ENCODE measurements at places on chromosomes 1 and 21. TPM values are rescaled to one million over a fixed set of nuclear protein-coding genes. Genes with fewer than 3 reads are reported as not detected.

The FBXO28 gene
- total RNA-seq: 28.4 TPM

The SPOCD1 gene
- total RNA-seq: not detected

The MAP10 gene
- total RNA-seq: 4.5 TPM

The MIXL1 gene
- not detected for total RNA-seq

The KRTAP19-1 gene
- not detected for total RNA-seq

The CHD5 gene
- total RNA-seq: 2.3 TPM
